Central memory CD8-positive, alpha-beta T cell (primary cell): ENCODE measurements at places on chromosomes 3 and 15.

GRCh38 chr3:176120507-176120906 is 1076.8 kb downstream of the TBL1XR1 start:
- no peak for DNase-seq

- DNase-seq = no peak
Observed at GRCh38 chr3:153753035-153753434, 368.2 kb upstream of the ARHGEF26 start.

DNA sequence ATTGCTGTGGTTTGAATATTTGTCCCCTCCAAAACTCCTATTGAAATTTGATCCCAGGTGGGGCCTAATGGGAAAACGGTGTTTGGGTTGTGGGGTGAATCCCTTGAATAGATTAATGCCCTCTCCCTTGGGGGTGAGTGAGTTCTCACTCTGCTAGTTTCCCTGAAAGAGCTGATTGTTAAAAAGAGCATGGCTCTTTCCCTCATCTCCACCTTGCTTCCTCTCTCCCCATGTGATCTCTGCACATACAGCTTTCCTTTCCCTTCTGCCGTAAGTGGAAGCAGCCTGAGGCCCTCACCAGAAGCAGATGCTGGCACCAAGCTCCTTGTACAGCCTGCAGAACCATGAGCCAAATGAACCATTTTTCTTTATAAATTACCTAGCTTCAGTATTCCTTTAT is 394.9 kb upstream of the WNT5A start:
- no peak for DNase-seq

DNA sequence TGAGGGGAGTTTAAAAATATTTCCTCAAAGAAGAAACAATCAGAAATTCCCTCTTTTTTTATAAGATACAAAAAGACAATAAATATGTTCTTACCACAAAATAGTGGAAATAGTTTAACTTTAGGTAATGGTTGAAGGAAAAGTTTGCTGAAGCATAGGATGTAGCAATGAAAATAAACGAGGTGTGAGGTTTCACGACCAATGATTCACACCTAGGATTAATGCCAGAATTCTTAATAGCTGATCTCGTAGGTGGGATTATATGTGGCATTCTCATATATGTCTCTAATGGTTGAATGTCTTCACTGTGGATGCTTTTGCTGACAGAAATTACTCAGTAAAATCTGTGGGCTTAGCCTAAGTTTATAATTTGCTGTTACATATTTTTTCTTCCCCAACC is 467.7 kb downstream of the FGF12 start:
- no peak for DNase-seq

DNA sequence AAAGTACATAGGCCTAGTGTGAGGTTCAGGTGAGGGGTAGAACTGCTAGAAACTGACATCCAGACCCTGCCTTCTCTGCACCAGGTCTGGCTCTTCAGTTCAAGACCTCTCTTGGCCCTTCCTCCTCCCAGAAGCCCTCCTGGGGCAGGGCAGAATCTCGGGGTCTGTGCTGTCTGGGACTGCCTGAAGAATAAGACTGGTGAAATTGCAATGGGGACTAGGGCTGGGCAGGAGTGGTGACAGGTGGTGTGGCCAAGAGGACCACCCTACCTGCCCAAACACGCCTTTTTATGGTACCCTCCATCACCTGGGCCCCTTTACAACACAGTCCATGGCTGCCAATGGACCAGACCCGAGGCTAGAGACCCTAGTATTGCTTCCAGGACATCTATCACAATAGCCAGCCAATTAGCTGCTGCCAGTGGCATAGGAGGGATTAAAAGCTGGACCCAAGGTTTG is 1.5 kb upstream of the NCKIPSD start:
- no peak for DNase-seq

GRCh38 chr3:27542476-27542875 is 58.3 kb upstream of the SLC4A7 start:
- no peak for DNase-seq

- DNase-seq = no peak
Observed at GRCh38 chr3:133237380-133237779, 162.5 kb upstream of the BFSP2 start.

GRCh38 chr15:65292938-65293518 is 2.8 kb upstream of the RNU5A-1 start:
- DNase-seq = no peak

GRCh38 chr15:92130244-92130643 is 263.4 kb upstream of the ST8SIA2 start:
- no peak for DNase-seq

- DNase-seq = no peak
Observed at GRCh38 chr15:82100111-82100929, 54.5 kb upstream of the MEX3B start.

DNA sequence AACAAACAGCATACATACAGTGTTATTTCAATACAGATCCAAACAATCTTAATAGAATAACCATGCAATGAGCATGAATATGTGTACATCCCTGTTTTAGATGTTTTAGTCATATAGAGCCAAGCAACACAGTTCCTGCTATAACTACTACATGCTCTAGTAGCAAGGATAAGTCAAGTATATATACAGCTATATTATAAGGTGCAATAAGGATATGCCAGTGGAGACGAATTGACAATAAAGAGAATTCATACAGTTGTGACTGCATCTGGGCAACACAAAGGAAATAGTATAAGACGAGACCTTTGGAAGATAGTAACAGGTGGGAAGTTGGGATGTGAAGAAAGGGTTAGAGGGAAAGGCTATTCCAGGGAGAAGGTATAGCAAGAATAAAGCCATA is 103.4 kb downstream of the TPRG1 start:
- DNase-seq = no peak

- no peak for DNase-seq
Observed at GRCh38 chr3:122189357-122189756, 5.9 kb downstream of the CASR start.

GRCh38 chr3:188468662-188469061 is 314.7 kb downstream of the LPP start:
- no peak for DNase-seq

DNA sequence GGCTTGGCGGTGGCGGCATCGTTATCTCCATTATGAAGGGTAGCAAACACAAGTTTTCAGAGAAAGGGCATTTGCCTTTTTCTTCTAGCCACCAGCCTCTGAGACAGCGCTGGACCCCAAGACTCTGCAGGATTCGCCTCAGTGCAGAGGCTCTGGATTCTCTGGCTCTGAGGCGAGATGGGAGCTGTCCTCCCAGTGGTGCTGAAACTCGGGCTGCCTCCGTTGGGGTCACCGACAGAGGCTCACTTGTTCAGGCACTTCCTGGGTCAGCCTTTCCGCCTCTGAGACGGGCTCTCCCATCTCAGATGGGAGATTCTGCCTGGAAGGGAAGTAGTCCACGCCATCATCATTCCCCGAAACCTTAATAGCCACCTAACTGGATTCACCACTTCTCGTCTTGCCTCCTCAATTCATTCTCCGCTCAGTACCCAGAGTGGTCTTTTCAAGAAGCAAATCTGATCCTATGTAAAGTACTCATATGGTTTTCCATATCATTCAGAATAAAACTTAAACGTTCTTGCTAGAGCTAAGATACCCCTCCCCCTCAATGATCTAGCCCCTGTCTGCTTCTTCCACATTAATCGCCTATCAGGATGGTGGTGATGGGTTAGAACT is 76.9 kb downstream of the RHCG start:
- DNase-seq = no peak

- DNase-seq = no peak
Observed at GRCh38 chr15:31371520-31372240, 45.0 kb downstream of the KLF13 start.

DNA sequence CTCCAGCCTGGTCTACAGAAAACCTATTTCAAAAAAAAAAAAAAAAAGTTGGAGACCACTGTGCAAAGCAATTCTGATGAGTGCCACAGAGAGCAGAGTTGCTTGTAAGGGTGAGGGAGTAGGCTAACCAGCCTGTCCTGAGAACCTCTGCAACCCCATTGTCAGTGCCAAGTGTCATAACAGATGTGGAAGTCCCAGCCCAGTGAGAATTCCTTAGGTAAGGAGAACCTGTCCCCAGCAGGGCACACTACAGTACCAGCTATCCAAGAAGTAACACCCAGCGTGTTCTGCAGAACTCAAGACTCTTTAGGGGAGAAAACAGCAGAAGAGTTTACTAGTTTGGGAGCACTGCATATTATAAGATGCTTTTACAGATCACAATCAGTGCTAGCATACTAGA is 156.3 kb downstream of the LIPC start:
- no peak for DNase-seq

- no peak for DNase-seq
Observed at GRCh38 chr15:71809346-71809745, 1.0 kb upstream of the NR2E3 start.

DNA sequence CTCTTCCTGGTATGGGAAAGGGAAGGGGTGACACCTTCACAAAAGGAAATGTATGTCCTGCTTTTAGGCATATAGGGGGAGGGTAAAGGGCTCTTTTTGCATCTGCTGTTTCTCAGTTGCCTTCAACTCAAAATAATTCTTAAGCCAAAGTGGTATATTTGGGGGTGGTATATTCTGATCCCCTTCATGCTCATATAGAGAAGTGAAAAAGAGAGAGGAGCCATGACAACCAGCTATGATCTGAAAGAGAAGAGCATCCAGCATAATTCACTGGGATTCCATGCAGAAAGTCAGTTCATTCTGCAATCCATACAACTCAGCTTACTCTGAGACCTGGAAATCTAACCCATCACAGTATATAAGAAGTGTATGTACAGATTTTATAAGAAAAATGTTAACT is 22.3 kb downstream of the DENND6A start:
- DNase-seq = no peak

DNA sequence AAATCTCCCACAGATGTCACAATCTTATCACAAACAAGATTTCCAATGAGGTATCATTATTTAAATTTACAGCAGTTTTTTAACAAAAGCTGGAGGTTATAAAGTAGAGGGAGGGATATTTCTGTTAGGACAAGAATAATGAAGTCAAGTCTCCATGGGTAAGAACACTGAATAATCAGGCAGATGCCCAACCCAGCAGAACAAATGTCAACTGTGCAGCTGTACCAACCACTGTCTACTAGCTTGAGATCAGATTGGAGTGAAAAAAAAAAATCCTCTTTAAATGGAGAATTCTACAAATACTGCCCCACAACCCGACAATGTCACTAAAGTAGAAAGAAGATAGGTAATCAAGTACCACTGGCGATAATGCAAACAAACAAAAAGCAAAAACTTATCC is 30.3 kb downstream of the DHX36 start:
- DNase-seq = no peak

DNA sequence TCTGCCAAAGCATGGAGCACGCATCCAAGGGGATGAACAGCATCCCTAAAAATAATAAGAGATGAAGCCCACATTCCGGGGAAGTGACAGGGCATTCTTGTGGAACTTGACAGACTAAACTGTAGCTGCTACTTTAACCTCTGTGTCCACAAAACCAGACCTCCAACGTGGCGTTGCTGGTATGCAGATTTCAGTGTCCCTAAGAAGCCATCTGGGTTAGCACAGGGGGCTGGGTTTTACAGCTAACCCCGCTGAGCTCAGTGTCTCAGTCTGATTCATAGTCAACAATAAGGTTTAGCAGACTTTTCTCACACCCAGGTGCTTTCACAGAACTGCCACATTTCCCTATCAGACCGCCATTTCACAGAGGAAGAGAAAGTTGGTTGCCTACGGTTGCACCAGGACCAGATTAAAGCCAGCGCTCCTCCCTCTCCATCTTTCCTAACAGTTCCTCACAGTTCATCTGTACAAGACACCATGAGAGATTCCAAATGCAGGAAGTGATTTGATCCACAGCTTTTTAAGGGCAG is 61.6 kb upstream of the CTDSPL start:
- no peak for DNase-seq

- DNase-seq = no peak
Observed at GRCh38 chr3:17707813-17708543, 34.5 kb downstream of the TBC1D5 start.

- no peak for DNase-seq
Observed at GRCh38 chr3:38655708-38656300, 6.3 kb upstream of the SCN5A start.

DNA sequence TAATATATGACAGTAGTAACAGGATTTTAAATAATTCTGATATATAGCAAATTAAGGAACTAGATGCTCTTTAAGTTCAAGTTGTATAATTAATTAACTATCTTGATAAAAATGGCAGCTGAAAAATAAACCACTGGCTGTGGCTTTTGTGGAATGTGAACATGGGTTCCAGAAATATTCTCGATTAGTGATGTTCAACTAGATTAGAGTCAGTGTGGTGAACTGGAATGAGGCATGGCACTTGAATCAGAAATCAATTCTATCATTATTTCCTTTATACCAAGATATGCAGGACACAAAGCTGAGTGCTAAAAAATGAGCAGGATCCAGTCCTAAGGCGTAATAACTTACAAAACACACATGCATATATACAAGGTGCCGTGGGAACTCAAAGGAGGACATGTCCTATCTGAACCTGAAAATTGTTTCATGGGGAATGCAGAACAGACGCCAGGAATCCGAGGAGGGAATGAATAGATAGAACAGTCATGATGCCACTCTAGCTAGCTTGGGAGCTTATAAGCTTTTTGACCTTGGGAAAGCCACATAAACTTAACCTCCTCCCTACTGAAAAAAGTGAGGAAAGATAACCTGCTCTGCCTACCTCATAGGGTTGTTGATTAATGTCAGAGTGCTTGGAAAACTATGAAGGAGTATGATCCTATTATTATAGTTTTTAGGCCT is 402.4 kb downstream of the PLCL2 start:
- DNase-seq = no peak

DNA sequence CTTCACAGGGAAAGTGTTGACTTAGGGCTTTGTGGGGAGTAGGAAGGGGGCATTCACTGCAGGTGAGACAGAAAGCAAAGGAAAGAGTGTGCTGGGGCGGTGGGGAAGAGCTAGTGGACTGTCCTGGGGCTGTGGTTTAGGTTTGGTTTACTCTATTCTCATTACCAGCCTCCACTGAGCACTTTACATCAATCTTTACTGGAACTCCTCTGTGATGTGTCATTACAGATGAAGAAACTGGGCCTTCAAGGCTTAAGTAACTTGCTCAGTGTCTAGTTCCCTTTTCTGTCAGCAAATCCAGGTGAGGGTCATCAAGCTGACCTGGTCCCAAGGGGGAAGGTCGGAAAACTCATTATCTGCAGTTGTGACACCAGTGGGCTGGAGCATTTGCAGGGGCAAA is 120.2 kb upstream of the PFN2 start:
- no peak for DNase-seq

DNA sequence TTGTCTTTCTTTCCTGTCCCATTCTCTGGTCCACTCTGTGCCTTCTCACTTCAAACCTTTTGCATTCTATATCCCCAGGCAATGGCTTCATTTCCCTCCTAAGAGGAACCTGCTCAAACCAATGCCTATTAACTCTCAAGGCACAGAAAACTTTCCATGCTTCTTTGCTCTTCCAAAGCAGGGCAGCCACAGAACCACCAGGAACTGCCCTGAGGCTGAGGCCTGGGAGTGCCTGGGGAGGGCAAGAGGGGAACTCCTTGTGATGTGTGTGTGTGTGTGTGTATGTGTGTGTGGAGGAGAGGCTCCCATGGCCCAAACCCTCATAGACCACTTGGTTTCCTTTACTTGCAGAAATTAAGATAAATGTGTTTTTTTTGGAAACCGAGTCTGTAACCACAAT is 14.1 kb upstream of the PGPEP1L start:
- DNase-seq = no peak

- no peak for DNase-seq
Observed at GRCh38 chr3:164479406-164479805, 598.9 kb downstream of the SI start.

- DNase-seq = no peak
Observed at GRCh38 chr3:150022381-150023238, 51.9 kb upstream of the PFN2 start.
